ENCODE measurements at places on chromosomes 6 and 20.

DNA sequence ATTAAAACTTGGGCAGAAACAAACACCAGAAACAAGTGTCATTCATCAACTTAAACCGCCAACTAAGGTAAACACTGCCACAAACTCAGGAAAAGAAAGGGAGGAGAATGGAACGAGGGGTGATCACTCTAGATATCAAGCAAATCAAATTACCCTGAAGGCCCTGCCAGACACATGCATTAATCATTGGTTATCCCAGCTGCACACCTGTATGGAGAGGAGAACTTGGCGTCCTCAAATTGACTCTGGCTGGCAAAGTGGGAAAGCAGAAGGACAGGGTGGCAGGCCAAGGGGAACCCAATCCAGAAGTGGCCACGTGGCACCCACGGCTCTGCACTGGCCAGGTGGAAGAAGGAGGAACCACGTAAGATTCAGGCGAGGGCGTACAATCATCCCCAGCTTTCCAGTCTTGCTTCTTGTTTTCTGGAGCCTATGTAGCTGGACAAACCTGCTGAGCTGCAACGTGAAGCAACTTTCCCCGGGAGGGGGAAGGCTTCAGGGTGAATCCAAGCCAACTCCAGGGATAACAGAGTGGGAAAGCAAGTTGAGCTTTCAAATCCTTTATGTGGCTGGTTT is 156.2 kb upstream of the JARID2 start:
- DNase-seq = no peak

- DNase-seq = no peak
These were observed 134.3 kb upstream of the MAN1A1 start for GRCh38 chr6:119483908-119484307.

DNA sequence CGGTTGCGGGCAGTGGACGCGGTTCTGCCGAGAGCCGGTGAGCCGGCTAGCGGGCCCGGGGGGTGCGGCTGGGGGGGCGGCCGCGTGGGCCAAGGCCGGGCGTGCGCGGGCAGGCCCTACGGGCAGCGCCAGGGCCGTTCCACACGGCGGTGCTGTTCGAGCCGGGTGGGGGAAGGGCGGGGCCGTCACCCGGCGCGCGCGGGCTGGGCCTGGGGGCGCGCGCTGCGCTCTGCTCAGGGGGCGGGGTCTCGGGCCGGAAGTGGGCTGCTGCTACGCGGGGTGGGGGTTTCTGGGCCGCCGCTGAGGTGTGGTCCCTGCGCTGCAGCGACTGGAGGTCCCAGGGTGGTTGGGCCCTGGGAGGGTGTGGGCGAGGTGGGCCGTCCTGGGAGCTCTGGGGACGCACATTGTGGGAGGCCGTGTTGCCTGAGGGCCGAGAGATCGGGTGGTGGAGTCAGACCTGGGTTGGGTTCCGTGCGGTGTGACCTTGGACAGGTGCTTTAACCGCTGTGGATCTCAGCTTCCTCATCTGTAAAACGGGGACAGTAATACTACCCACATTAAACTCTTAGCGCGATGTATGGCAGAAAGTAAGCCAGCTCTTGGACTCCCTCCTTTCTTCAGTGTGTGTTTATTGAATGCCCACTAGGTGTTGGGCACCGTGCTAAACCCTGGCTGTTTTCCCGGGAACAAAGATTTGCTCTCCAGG is 391 bp downstream of the MAPRE1 start:
- DNase-seq = peak; percentile 81

- no peak for DNase-seq
These were observed 100.9 kb downstream of the TFAP2C start for GRCh38 chr20:56730003-56730402.

- no peak for DNase-seq
These were observed at the start of gene BCAS1 for GRCh38 chr20:54070187-54070987. Gene BCAS1, minus strand, starts transcription at chr20:54070594. Its CDS starts 11,876 bp downstream, at chr20:54058718.

DNA sequence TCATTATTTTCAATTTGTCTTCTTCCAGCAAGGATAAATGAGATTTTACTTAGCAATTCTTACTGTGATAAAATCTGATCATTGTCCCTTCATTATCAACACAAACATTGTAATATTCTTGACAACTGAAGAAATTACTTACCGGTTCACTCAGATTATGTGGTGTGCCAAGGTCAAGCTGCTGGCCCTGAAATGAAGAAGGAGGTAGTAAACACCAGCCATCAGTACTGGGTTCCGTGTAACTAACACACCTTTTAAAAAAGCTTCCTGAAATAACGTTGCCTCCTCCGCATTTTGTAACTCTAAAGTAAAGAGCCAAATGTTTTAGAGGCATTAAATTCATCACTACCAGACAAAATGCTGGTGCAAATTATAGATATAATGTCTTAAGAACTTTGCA is 7.4 kb downstream of the ROS1 start:
- DNase-seq = no peak

- DNase-seq = no peak
These were observed 363.9 kb downstream of the KIF16B start for GRCh38 chr20:16209357-16209756.

DNA sequence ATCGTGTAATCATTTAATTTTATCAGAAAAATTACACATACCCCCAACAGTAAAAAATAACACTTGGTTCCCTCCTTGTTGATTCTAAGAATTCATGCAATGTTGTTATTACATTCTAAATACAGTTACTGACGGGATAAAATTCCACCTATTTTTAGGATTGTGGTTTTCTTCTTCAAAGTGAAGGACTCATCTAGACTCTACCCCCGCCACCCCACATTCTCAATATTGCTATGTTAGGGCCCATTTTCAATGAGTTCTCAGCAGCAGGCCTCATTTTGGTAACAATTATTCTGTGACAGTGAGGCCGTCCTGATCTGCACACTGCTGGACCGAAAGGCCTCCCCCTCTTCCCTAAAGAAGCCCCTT is 43.5 kb downstream of the PREX1 start:
- DNase-seq = no peak

- DNase-seq = no peak
These were observed 30.9 kb upstream of the ERVFRD-1 start for GRCh38 chr6:11142296-11143027.

- DNase-seq = no peak
These were observed 2.9 kb downstream of the RXRB start for GRCh38 chr6:33197431-33198048.

DNA sequence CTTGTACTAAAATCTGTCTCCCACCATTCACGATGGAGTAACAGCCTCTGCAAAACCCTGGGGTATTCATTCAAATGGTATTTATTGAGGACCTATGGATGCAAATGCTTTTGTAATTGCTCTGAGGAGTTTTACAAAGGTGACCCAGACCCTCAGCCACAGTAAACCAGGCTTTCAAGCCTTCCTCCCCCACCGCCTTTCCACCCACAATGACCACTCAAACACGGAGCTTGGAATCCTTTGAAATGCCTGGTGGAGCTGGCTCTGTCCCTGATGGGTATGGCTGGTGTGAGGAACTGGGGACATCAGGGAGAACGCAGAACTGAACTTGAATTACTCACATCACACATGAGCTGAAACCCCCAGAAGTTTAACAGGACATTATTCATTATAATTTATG is 246.4 kb downstream of the CDH26 start:
- no peak for DNase-seq

- DNase-seq = no peak
These were observed 9.4 kb upstream of the HDDC2 start for GRCh38 chr6:125310994-125311649.

- no peak for DNase-seq
These were observed 84.5 kb downstream of the JARID2 start for GRCh38 chr6:15330174-15330944.

DNA sequence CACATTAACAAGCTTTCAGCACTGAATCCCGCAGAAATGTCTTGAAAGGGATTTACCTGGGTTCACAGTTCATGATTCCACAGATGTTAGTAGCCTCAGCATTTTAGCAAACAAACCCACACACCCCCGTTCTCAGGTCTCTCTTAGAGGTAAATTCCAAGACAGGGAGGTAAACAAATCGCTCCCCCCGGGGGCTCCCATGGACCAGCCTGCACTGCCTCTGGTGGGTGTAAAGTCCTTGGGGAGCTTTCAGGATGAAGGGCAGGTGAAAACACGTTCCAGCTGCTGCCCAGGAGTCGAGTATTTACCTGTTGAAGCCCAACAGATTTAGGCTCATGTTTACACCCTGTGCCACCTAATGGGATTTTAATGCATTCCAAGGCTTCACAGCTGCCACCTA is 187.0 kb upstream of the FOXQ1 start:
- no peak for DNase-seq

DNA sequence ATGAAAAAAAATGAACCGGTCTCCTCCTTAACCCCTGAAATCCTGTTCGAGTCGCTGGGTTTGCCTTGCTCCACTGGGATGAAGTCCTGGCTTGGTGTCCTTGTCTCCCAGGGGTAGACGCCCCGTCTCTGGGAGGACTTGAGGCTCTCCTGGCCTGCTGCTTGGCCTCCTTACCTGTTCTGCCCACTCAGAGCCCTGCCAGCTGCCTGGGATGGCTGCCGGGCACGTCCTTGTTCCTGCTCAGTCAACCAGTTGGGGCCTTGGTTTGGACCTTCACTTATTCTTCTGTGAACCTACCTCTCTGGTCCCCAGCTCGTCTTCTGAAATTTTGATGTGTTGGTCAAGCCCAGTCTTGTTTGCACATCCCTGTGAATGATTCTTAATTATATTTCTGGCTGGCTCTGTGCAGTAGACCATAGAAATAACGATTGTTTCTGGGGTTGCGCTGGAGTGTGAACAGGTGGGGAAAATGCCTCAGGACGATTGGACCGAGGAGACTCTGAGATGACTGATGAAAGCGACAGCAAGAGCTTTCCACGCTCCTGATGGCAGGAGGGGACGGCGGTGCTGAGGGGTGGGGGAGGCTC is 126.5 kb upstream of the ESR1 start:
- no peak for DNase-seq

DNA sequence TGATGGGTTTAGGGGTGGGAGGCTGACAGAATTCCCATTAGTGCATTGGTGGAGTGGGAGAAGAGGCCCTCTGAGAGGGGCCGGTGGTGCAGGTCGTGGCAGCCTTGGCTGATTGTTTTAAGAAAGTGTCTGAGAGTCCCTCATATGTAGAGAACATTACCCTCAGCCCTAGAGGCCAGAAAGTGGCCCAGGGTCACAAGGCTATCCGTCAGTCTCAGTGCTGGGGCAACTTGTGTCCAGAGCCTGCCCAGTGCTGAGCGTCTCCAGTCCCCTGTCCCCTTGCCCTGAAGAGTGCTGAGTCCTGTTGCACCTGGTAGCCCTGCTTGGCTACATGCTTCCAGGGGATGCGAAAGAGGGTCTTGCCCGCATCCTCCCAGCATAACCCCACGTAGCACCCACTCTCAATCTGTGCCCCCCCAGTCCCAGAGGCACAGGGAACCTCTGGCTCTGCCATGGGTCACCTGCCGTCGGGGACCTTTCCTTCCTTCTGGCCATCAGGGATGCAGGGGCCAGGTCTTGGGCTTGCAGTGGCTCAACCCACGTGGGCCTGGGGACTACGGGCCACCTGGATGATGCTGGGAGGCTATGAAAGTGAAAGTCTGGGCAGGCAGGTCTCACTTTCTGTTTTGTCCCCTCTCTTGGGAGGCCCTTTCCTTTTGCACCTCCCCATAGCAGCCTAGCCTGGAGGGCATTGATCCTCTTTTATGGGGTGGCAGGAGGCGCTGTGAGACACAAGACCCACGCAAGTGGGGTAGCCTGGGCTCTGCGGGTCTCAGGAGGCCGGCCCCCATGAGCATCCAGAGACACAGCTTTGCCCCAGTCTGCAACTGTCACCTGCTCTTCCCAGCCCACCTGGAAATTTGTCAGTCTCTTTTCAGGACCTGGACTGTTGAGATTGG is 12.2 kb downstream of the DUSP15 start:
- DNase-seq = no peak

GRCh38 chr20:19723051-19723450 is 35.0 kb upstream of the RIN2 start:
- DNase-seq = no peak

- DNase-seq = no peak
These were observed 152.1 kb downstream of the TFAP2C start for GRCh38 chr20:56781108-56781739.

DNA sequence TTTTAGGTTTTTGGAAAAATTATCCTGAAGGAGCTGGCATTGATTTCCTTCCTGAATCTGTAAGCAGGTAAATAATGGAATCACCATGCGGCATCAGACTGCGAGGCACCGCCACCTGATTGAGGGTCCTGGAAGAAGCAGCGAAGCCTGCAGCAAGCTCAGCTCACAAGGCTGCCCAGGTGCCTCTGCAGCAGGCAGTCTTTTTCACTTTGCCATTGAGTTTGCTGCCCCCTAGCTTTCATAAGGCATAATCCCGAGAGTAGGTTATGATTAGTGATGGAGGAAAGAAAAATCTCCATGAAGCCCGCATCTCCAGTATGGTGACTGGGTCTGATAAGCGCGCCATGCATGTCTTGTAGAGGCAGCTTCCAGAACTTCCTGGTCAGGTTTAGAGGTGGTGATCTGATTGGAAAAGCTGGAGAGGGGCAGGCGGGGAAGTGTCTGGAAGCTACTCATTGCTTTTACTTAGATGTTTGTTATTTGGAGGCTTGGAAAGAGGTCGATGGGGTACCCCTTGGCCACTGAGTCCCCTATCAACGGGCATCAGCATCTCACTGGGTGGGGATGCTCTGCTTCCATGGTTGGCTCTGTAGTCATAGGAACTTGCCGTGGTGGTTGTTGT is 26.7 kb downstream of the IYD start:
- DNase-seq = no peak

DNA sequence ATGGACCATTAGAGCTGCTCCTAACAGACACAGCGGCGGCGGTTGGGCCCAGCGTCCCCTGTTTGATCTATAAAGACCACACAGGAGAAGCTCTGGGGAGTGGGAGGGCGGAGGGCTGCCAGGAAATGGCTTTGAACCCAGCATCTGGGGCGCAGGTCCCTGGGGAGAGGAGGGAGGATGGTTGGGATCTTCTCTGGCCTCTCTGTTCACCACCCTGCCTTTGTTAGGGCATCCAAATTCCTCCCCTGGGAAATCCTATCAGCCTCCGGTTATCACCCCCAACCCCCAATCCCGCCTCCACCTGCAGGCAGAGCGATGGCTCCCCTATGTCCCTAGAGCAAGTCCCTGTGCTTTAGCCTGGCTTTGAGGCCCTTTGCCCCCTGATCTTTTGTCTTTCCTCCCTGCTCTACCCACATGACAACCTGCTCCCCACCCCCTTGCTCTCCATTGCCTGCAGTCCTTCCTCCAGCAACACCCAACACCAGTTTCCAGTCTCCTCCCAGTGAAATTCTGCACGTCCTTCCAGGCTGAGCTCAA is 7.1 kb downstream of the XKR7 start:
- no peak for DNase-seq

GRCh38 chr20:41196653-41197225 is 59.4 kb downstream of the PLCG1 start:
- no peak for DNase-seq

DNA sequence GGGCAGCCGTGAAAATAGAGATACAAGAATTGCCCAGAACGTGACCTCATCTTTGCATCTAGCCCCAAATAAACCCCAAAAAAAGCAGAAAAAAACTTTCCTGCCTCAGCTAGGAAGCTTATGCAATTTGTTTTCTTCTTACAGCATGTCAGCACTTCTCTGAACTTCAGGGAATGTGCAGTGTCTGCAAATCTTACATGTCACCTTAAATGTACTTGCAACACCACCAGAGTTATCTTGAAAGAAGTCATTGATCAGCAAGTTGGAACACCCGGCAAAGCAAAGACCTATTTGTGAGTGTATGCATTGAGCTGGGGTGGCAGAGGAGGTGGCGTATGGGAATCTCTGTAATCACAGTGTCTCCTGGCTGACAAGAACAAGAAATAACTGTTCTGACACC is 123.4 kb downstream of the PKHD1 start:
- no peak for DNase-seq

Measured in activated naive CD4-positive, alpha-beta T cell (primary cell).